GM23248 (cell line): ENCODE measurements at places on chromosomes 3 and 15. TPM values are rescaled to one million over a fixed set of nuclear protein-coding genes. Genes with fewer than 3 reads are reported as not detected.
A peak's percentile ranks its signal among the peaks of the same experiment; 100 is the strongest.

LMLN gene
- 3.1 and 3.4 TPM in 2 replicates for total RNA-seq

MED12L gene
- total RNA-seq, result 0.13 and 0.32 TPM in 2 replicates

DNA sequence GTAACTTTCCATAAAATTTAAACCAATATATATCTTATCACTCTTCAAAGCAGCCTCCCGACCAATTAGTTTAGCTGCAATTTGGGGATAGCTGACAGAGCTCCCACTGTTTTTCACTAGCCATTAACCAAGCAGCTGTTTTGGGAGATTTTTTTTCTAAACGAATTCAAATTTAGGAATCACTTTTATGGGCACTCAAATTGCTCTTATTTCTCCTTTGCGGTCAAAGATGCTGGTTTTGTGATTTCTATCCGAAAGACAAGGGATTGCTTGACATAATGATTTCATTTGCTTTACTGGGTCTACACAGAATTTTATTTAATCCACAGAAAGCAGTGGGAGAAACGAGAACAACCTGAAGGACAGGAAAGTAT is 505.7 kb upstream of the IL12A start:
- no peaks in the 10 kb centered on the region for H3K4me1 ChIP-seq
- no peak overlapping the region for H3K4me3 ChIP-seq
- no peak overlapping the region for H3K27ac ChIP-seq
- no peak for DNase-seq
- peaks cover 5% of the 10 kb centered on the region; the same call in 1 of the 2 replicates for H3K27me3 ChIP-seq
- H3K36me3 ChIP-seq, result no peaks in the 10 kb centered on the region

MAP6D1 gene
- 2.5 and 5.5 TPM in 2 replicates for total RNA-seq

CHRM5 gene
- 0.43 TPM in 1 of 2 replicates, not detected in the other for total RNA-seq

- H3K27me3 ChIP-seq, result no peaks in the 10 kb centered on the region
- DNase-seq, result peak; percentile 93
- H3K36me3 ChIP-seq, result peaks cover 17% of the 10 kb centered on the region; the same call in 1 of the 2 replicates
Observed at GRCh38 chr3:86990734-86991481, at the start of gene VGLL3. Gene VGLL3 (minus strand): TSS chr3:86991149. CDS start chr3:86990743, 406 bp downstream.

DNA sequence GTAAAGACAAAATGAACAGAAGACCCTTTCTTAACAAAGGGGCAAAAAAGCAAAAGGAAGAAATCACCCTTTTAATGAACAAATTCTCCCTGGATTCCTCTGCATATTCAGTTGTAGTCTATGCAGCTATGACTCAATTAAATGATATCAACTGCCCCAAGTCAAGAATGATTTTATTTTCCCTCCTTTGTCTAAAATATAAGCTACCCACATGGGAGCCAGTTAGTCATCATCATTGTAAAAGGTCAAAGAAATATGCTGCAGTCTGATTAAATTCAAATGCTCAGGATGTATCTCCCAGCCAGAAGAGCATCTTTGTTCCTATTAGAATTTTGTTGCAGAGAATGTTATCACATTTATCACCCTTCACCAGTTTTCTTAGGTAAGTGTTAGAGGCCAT is 84.0 kb downstream of the SST start:
- no peak overlapping the region for H3K27ac ChIP-seq
- H3K27me3 ChIP-seq, result no peaks in the 10 kb centered on the region
- peak; percentile 56 for DNase-seq

- DNase-seq, result no peak
- no peaks in the 10 kb centered on the region for H3K36me3 ChIP-seq
- H3K4me1 ChIP-seq, result peaks cover 14% of the 10 kb centered on the region
- H3K27me3 ChIP-seq, result no peaks in the 10 kb centered on the region
Observed at GRCh38 chr15:39698444-39699390, 83.9 kb downstream of the FSIP1 start.

COLQ gene
- total RNA-seq, result 0.32 and 1.1 TPM in 2 replicates

GRCh38 chr3:5321666-5322340 is 134.3 kb downstream of the EDEM1 start:
- H3K36me3 ChIP-seq, result no peaks in the 10 kb centered on the region
- no peak overlapping the region for H3K4me3 ChIP-seq
- H3K4me1 ChIP-seq, result no peaks in the 10 kb centered on the region
- H3K27ac ChIP-seq, result no peak overlapping the region
- no peak for DNase-seq

- H3K4me1 ChIP-seq, result peaks cover 5% of the 10 kb centered on the region; the same call in 1 of the 2 replicates
- no peak overlapping the region for H3K4me3 ChIP-seq
- no peaks in the 10 kb centered on the region for H3K27me3 ChIP-seq
- no peaks in the 10 kb centered on the region for H3K36me3 ChIP-seq
- H3K27ac ChIP-seq, result no peak overlapping the region
Observed at GRCh38 chr15:38682861-38683260, 118.2 kb upstream of the RASGRP1 start.

DNA sequence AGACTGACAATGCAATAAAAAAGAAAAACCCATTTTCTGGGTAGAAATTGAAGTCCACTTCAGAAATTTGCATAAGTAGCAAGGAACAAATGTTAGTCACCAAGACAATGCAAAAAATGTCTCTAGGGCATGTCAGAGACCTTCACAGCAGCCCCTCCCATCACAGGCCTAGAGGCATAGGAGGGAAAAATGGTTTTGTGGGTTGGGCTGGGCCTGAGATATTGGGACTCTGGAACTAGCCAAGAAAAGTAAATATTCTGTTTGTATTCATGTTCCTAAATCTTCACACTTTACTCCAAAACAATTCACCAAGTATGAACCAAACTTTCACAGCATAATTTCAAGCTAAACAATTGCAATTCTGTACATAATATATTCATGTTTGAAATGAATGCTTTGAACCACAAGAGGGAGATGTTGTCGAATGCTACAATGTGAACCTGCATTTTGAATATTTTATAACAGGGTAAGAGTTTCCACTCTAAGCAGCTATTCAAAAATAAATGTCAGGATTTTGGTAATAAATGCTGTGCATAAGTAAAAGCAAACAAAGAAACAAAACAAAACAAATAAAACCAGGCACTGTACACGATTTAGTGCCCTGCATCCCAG is 429.2 kb downstream of the OTOL1 start:
- no peaks in the 10 kb centered on the region for H3K4me1 ChIP-seq
- H3K4me3 ChIP-seq, result no peak overlapping the region
- no peak overlapping the region for H3K27ac ChIP-seq
- peak; percentile 34 for DNase-seq
- no peaks in the 10 kb centered on the region for H3K36me3 ChIP-seq
